ENCODE measurements at places on chromosomes 7 and 10. TPM values are rescaled to one million over a fixed set of nuclear protein-coding genes. Genes with fewer than 3 reads are reported as not detected.

DNA sequence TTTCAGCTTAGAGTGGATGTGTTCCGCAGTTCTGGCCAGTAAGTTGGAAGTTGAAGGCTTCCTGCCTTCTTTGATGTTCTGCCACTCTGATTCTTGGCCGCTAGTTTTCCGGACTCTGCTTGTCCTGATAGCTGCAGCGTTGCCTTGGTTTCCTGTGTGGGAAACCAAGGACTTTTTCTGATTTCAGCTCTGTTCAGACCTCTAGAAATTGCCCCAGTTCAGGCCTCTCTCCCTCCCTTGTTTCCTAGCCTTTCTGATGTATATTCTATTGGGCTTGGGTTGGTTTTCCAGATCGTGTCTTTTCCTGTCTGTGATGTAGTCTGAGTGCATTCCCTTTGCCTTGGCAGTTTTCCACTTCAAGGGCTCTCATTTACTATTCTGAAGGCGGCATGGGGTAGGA is 318.7 kb downstream of the BBS9 start:
- no peak for DNase-seq

TEX47 gene
- total RNA-seq, result not detected

C10orf71 gene
- total RNA-seq, result not detected

DNA sequence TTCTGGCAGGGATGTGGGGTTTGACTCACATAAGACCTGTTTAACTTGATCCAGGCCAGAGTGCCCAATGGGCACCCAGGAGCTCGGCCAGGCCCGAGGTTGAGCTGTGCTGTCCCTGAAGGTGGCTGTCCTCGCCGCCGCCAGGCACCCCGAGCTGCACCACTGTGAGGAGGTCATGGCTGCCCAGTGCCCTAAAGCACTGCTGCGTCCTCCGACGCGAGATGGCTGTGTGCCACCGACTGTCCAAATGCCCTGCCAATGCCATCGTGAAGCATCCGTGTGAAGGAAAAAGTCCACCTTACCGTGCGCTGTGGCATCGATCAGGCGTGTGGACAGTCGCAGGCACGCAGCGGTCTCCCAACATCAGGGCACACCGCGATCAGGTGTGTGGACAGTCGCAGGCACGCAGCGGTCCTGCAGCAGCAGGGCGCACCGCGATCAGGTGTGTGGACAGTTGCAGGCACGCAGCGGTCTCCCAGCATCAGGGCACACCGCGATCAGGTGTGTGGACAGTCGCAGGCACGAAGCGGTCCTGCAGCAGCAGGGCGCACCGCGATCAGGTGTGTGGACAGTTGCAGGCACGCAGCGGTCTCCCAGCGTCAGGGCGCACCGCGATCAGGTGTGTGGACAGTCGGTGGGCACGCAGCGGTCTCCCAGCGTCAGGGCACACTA is 120.3 kb downstream of the VIPR2 start:
- DNase-seq, result no peak

- no peak for DNase-seq
Observed at GRCh38 chr10:12873172-12873571, 128.3 kb downstream of the CCDC3 start.

DNA sequence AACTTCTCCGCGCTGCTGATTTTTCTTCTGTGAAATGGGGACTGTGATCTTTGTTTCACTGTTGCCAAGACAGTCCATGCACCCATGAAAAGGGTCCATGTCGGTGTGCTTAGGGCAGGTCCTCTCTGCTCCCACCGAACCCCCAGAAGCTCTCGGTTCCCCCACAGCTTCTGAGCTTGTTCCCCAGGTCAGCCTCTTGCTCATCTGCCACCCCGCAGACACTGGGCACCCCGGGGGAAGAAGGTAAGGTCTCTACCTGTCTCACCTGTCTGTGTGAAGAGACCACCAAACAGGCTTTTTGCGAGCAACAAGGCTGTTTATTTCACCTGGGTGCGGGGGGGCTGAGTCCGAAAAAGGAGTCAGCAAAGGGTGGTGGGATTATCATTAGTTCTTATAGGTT is 66.2 kb upstream of the NANOS1 start:
- DNase-seq, result no peak

PDZD7 gene
- total RNA-seq, result 0.95 TPM

DNA sequence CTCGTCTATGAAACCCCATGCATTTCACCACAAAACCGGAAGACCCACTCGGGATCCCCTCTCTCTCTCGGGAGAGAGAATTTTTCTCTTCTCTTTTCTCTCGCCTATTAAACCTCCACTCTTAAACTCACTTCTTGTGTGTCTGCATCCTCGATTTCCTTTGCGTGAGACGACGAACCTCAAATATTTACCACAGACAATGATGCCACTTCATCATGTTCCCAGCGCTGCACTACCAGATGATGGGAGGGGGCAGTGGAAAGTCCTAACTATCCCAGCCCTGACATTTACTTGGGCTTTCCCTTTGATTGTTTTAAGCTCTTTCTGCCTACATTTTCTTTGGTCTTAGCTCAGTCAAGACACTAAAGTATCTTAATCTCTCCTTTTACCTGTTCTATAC is 906.7 kb downstream of the GRID1 start:
- no peak for DNase-seq

- DNase-seq, result no peak
Observed at GRCh38 chr7:4033996-4034395, 648.1 kb upstream of the FOXK1 start.

BMPR1A gene
- 2.0 TPM for total RNA-seq

HACD1 gene
- not detected for total RNA-seq

GRCh38 chr10:110993024-110993693 is 73.8 kb downstream of the SHOC2 start:
- DNase-seq, result peak; percentile 75

GRCh38 chr7:47318395-47319182 is 263.3 kb downstream of the TNS3 start:
- DNase-seq, result no peak

- DNase-seq, result no peak
Observed at GRCh38 chr10:31466313-31466712, 147.3 kb downstream of the ZEB1 start.

DNA sequence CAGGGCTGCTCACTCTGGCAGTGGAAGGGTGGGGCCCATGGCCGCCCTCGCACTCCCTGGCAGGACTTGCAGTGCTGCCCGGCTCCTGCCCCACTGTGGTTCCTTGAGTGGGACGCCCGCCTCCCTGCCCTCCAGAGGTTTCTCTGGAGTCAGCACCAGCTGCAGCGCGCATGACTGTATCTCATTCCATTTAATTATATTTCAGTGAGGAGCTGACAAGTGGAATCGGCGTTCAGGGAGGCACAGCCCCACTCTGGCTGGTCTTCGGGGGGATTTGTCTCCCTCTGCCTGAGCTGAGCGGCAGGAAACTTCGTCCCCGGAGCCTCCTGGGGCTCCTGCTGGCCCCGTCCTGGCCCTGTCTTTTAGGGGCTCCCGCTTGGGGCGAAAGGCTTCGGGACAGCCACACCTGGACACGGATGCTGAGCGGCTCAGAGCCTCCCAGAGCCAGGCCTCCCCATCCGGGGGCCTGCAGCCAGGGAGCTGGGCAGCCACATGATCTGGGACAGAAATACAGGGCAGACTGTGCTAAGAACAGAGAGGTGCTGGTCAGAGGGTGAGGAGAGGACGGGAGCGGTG is 75.3 kb upstream of the NKX6-2 start:
- DNase-seq, result no peak

DNA sequence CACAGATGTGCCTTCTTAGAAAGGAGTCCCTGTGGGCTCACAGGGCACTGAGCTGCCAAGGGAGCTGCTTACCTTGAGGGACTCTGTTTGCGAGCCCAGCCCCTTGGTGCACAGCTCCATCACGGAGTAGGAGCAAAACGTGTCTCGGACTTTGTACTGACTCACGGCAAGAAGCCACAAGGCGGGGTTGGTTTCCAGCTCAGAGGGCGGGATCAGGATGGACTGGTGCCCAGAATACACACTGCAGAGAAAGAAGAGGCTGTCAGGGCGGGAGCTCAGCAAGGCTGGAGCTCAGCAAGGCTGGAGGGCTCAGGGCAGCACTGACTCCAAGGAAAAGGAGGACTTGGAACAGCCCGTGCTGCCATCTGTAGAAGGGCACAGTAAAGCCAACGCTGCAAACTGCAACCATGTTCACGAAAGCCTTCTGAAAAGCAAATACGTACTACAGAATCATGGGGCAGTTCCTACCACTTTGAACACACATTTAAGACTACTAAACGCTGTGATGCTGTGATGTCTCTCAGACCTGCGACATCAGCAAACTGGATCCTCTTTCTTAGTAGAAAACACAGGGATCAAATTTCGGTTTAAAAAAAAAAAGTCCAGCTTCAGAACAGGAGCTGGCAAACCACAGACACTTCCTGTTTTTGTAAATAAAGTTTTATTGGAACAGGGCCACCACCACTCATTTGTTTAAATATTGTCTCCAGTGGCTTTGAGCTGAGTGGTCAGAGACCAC is 194.3 kb downstream of the ZMYND11 start:
- DNase-seq, result peak; percentile 41

- DNase-seq, result no peak
Observed at GRCh38 chr7:46909601-46910051, 672.3 kb downstream of the TNS3 start.

SLC25A13 gene
- 8.0 TPM for total RNA-seq

DLX6 gene
- not detected for total RNA-seq

- no peak for DNase-seq
Observed at GRCh38 chr7:43480581-43480980, 102.3 kb upstream of the STK17A start.

UNCX gene
- not detected for total RNA-seq

- DNase-seq, result no peak
Observed at GRCh38 chr10:124975977-124976514, 34.1 kb downstream of the ZRANB1 start.

EIF5AL1 gene
- 0.71 TPM for total RNA-seq

DNA sequence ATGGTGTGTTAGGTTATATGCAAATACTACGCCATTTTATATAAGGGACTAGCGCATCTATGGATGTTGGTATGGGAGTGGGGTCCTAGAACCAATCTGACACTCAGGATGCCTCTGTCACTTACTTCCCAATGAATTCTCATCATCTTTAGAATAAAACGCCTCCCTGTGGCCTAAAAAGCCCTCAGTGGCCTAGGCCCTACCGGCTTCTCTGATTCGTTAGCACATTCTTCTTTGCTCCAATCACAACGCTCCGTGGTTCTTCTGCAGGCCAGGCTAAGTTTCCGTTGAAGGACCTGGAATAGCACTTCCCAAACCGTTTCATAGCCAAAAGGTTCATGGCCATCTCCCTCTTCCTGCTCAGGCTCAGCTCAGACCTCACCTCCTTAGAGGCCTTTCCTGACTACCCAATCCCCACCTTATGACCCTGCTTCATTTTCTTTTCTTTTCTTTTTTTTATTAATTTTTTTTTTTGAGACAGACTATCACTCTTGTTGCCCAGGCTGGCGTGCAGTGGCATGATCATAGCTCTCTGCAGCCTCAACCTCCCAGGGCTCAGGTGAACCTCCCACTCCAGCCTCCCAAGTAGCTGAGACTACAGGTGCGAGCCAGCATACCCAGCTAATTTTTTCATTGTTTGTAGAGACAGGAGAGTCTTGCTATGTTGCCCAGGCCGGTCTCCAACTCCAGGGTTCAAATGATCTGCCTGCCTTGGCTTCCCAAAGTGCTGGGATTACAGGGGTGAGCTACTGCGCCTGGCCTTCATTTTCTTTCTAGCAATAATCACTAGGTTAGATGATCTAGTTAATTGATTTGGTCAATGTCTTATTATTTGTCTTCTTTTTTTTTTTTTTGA is 24.5 kb upstream of the YWHAG start:
- no peak for DNase-seq

GRCh38 chr7:40921589-40922315 is 781.1 kb downstream of the INHBA start:
- no peak for DNase-seq

- no peak for DNase-seq
Observed at GRCh38 chr7:52857367-52857766, 178.1 kb upstream of the POM121L12 start.

DNA sequence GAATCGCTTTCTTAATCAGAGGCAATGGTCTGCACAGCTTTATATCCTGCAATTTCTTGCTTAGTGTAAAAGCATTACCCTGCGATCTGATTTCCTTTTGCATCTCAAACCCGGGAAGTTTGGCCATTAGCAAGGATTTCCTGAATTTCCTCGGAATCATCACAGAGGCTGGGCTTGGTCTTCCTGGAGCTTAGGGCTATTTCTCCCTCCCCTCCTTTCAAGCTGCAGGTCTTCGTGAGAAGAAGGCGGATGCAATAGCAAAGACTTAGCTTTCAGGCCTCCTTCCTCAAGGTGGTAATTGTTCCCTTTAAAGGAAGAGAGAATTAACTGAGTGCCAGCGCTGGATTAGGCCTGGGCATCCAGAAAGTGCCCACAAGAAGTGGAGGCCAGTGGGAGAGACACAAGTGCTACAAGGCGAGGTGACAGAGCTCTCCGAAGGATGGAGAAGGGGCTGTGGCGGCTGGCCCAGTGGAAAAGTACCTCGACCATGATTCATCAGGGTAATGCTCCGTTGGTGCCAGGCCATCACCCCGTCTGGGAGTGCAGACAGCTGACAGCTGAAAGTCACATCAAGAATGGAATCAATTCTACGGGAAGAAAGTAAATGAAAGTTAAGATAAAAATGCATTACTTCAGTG is 4.0 kb upstream of the ARMS2 start:
- DNase-seq, result no peak

DNA sequence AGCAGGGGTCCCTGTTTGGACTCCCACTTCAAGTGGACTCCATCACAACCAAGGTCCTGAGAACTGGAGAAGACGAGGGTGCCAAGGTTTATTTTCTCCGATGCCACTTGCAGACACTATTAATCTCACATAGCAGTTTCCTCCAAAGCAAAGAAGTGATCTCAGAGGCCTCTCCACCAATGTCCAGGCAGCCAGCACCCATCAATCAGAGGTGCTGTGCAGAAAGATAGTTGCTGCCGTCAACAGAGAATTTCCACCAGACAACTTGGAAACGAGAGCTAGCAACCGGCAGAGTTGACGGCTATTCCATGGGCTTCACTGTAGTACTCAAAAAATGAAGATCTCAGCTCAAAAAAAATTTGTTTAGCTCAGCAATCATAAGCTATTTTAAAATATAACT is 438.6 kb upstream of the PFKP start:
- DNase-seq, result no peak

GRCh38 chr10:70477661-70478162 is 855 bp upstream of the PALD1 start:
- peak; percentile 93 for DNase-seq

- no peak for DNase-seq
Observed at GRCh38 chr10:27614776-27615175, 110.7 kb downstream of the RAB18 start.

- DNase-seq, result peak; percentile 57
Observed at GRCh38 chr7:106110885-106111654, 1.0 kb downstream of the SYPL1 start.

Data from CD8-positive, alpha-beta T cell (primary cell).